IMR-90 (cell line): ENCODE measurements at places on chromosomes 7 and 10. TPM values are rescaled to one million over a fixed set of nuclear protein-coding genes. Genes with fewer than 3 reads are reported as not detected.

GRCh38 chr10:88819290-88819689, 16.8 kb downstream of the LIPM start:
- DNase-seq: peak; percentile 8

The OSBPL3 gene
- 29.9 and 30.0 TPM in 2 replicates for total RNA-seq

- DNase-seq: no peak
Measured at GRCh38 chr7:137038706-137039105, 170.3 kb downstream of the CHRM2 start.

DNA sequence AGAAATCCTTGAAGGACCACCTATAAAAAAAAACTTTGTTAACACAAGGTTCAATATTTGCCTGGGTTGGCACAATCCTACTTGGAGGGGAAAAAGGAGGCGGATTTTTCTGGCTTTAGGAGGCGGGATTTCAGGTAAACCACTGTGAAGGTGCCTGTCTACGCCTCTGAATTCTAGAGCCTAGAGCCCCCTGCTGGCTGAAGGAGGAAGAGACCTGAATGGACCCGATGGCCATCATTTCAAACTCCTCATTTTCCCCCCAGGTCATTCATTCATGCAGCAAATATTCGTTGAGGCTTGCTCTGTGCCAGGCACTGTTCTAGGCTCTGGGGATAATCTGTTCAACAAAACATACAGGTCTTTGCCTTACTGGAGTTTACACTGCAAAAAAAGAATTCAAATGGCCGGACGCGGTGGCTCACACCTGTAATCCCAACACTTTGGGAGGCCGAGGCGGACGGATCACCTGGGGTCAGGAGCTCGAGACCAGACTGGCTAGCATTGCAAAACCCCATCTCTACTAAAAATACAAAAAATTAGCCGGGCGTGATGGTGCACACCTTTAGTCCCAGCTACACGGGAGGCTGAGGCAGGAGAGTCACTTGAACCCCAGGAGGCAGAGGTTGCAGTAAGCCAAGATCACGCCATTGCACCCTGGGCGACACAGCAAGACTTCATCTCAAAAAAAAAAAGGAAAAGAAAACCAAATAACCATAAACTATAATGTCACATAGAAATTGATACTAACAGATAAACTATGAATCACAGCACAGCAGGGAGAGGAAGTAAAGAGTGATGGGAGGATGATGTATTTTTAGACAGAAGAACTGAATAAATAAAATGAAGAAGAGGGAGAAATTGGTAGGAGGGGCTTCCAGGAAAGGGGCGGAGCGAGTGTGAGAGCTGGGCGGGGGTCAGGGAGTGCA, 90.1 kb upstream of the NFE2L3 start:
- peak; percentile 7 for DNase-seq
